ENCODE measurements at places on chromosomes 2 and 18.

DNA sequence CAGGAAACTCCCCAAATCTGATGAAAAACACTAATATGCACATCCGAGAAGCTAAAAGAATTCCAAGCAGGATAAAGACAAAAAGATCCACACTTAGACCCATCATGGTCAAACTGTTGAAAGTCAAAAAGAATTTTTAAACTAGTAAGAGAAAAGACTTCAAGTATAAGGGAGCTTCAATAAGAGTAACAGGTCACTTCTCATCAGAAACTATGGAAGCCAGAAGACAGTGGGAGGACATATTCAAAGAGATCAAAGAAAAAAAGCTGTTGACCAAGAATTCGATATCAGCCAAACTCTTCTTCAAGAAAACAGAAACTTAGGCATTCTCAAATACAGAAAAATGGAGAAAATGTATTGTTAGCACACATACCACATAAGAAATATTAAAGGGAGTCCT, 50.4 kb downstream of the ZC3H8 start:
- no peak for DNase-seq

DNA sequence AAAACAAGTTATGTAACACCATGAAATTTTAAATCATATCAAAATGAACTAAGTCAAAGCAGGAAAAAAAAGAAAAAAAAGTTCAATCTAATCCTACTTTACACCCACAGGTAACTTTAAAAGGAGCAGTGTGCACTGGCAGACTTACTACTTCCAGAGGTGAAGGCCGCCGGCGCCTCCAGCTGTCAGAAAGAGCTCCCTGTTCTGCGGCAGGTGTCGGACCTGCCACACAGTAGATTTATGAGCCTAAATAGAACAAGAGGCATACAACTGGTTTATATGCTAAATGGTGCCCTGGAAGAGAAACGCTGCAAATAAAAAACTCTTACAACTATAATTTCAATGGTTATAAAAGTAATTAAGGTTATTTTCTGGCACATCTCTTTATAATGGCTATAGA, 23.1 kb upstream of the PNO1 start:
- no peak for DNase-seq

GRCh38 chr2:138867341-138867740, 87.2 kb upstream of the NXPH2 start:
- no peak for DNase-seq

- DNase-seq, result no peak
Measured at GRCh38 chr2:99922664-99923063, 219.7 kb downstream of the AFF3 start.

DNA sequence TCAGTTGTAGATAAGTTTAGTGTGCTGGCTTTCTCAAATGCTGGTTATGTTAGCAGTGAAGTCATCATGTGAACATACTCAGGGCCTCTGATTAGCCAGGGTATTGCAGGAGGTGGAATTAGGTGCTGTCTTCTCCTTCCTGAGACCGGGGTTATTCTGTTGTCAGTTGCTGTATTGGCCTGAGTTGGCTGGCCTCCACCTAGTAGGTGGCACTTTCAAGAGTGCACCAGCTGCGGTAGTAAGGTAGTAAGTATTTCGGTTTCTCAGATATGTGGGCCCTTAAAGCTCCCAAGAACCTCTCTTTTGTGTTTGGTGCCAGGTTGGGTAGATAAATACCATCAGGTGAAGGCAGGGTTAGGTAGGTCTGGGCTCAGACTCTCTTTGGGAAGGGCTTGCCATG, 1430.5 kb upstream of the CELF4 start:
- DNase-seq, result no peak

- no peak for DNase-seq
Measured at GRCh38 chr2:1736997-1737480, 7.3 kb downstream of the PXDN start.

DNA sequence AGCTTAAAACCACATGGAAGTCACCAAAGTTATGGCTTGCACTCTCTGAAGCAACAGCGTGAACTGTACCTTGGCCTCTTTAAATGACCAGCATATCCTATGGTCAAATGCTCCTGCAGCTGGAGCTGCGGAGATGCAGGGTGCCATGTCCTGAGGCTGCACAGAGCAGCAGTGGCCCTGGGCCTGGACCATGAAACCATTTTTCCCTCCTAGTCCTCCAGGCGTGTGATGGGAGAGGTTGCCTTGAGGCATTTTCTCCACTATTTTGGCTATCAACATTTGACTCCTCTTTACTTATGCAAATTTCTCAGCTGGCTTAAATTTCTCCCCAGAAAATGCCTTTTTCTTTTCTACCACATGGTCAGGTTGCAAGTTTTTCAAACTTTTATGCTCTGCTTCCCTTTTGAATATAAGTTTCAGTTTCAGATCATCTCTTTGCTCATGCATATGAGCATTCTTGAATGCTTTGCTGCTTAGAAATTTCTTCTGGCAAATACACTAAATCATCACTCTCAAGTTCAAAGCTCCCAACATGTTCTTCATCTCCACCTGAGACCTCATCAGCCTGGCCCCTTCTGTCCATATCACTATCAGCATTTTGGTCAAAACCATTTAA, 82.9 kb upstream of the TMEFF2 start:
- no peak for DNase-seq

DNA sequence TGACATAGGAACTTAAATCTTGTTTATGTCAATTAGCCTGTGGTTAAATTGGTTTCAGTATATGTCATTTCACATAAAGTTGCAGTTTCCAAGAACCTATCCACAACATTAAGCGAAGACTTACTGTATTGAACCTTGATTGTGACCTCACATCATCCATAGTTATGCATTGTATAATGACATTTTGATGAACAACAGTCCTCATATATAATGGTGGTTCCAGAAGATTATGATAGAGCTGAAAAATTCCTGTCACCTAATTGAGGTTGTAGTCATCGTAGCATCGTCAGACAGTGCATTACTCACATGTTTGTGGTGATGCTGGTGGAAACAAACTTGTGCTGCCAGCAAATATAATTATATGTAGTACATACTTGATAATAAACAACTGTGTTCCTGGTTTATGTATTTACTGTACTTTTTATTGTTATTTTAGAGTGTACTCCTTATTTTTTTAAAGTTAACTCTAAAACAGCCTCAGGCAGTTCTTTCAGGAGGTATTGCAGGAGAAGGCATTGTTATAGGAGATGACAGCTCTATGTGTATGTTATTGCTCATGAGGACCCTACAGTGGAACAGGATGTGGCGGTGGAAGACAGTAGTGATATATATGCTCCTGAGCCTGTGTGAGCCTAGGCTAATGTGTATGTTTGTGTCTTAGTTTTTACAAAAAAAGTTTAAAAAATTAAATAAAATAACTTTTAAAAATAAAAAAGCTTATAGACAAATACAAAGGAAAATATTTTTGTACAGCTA, 56.6 kb downstream of the UBE2E3 start:
- DNase-seq, result no peak

DNA sequence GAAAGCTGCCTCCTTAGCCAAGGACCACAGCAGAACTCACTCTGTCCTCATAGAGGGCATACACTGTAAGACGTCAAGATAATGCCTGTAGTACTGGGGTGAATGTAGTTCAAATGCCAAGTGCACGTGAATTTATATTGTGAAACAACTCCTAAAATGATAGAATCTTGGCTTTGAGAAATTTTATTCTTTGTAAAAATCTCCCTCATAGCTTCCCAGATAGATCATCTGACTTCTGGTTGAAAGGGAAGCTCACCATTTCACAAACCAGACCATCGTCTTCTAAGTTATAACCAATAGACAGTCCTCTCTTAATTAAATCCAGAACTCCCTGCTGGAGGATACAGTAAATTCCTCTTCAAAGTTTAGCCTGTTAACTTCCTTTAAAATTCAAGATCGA, 110.9 kb upstream of the MSTN start:
- no peak for DNase-seq

DNA sequence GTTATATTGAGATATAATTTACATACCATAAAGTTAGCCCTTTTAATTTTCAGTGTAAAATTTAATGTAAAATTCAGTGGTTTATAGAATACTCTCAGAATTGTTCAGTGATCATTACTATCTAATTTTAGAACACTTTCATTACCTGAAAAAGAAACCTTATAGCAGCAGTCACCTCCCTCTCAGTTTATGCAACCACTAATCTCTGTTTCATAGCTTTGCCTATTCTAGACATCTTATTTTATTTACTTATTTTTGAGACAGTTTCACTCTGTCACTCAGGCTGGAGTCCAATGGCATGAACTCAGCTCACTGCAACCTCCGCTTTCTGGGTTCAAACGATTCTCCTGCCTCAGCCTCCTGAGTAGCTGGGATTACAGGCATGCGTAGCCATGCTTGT, 479.6 kb downstream of the DPP10 start:
- no peak for DNase-seq

GRCh38 chr18:77054288-77054605, 78.3 kb downstream of the MBP start:
- DNase-seq, result no peak

Data from activated T-cell treated with anti-CD3 and anti-CD28 coated beads, Interleukin-2, amount 50 U/mL, for 24 hours (primary cell).